ENCODE measurements at places on chromosomes 11 and 22.

DNA sequence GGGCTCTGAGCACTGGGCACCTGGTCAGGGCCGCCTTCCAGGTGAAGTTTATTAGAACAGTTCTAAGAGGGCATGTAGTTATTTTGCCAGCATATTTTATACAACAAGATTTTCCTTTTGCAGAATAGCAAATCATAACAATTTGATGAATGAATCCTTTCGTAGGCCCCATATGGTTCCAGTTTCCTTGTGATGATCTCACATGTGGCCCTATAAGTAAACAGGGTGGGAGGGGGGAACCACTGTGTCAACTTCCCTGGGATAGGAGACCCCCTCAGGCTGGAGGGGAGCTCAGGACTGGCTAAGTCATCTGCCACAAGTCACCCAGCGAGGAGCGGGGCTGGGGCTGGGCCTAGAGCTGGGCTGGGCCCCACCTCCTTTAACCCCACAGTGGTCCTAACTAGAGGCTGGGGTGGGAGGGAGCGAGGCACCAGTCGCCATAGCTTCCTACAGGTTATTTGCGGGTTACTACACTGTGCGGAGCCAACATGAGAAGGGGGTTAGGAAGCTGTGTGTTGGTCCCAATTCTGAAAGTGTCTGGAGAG, 4.2 kb downstream of the FBLN1 start:
- no peak for DNase-seq

DNA sequence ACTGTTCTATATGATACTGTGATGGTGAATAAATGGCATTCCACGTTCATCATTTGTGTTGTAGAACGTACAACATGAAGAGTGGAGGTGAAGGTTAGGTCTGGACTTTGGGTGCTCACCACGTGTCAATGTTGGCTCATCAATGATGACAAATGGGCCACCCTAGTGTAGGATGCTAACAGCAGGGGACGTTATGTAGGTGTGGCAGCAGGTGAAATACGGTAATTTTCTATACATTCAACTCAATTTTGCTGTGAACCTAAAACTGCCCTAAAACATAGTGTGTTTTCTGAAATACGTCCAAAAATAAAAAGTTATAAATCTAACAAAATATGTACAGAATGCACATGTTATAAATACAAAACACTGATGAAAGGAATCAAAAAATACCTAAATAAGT, 6.2 kb downstream of the KRTAP5-6 start:
- DNase-seq: no peak

DNA sequence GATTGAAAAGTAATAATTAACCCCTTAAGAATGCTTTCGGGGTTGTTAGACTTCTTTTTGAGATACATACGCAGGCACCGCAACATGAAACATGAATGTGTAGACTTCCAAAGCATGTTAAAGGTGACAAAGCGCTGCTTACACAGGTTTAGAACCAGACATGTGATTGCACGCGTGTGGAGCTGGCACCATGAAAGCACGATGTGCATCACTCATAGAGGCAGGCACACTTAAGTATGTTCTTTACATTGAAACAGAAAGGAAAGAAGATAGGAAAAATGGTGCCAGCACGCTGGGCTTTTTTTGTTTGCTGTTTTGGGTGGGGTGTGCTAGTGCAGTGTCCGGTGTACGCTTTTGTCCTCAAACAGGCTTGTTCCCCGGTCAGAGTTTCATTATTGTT, 83.6 kb upstream of the PPARA start:
- DNase-seq: no peak

DNA sequence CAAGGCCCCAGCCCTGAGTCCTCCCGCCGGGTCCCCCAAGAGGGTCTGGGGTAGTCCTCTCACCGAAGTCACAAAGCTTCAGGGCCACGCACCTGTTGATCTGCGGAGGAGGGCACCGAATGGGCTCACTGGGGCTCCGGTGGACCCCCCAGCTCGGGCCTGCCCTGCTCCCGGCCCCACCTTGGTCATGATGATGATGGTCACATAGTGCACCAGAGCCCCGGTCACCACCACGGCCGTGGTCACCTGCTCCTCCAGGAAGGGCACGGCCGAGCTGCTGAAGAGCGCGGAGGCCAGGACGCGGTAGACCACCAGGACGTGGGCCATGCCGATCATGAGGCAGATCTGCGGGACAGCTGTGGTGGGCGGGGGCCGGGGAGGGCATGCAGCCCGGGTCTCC, 13.5 kb upstream of the SIGIRR start:
- no peak for DNase-seq

GRCh38 chr11:27649800-27650199, 50.5 kb downstream of the BDNF start:
- no peak for DNase-seq

DNA sequence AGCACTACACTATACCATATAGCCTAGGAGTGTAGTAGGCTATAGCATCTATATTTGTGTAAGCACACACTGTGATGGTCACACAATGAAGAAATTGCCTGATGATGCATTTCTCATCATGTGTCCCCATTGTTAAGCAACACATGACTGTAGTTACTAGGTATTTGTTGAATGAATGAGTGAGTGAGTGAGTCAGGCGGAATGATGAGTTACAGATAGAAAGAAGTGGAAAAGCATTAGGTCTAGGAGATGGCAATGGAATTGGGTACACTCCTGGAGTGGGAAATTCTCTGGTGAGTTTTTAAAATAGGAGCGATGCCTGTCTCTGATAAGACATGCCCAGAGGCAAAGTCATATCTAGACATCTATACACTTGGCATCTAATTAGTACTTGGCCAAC, 160.5 kb upstream of the TBCEL start:
- no peak for DNase-seq

DNA sequence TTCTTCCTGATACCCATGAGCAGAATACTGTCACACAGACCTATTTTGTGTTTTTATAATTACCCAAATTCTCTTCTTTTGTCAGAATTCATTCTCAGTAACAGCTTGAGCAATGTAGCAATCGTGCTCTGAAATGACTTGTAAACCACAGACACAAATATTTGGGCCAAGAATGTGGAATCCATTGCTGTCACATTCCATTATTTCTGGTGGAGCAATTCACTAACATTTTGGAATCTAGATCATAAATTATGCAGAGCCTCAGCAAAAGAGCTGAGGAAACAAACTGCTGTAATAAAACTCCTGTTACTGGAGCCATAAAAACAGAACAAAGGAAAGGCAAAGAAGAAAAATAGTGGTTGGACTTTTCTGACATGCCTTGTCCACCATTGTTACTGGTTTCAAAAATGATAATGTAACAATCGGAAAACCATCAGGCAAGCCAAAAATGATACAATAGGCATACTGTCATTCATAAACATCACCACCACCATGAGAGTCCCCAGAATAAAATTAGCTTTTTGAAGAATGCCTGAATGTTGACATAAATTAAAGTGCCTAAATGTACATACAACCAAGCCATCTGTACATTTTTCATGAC, 223.4 kb upstream of the PITPNB start:
- DNase-seq: no peak

DNA sequence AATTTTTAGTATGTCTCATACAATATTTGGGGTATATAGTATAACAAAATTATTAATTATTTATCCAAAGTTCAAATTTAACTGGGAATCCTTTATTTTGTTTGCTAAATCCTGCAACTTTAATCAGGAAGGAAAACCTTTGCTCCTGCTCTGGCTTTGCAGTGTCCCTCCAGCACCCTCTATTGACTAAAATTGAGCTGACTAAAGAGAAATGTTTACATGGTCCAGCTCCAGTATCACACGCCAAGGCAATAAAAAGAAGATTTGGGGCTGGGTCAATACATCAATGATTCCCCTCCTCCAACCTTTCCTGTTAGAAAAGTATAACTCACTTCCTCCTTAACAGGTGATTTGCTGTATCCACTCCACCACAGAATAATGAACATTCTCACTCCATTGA, 153.0 kb upstream of the LRRC4C start:
- no peak for DNase-seq

- DNase-seq: no peak
Measured at GRCh38 chr11:111366560-111367410, 12.3 kb downstream of the POU2AF1 start.

- DNase-seq: no peak
Measured at GRCh38 chr22:40202225-40202944, 24.7 kb downstream of the TNRC6B start.

DNA sequence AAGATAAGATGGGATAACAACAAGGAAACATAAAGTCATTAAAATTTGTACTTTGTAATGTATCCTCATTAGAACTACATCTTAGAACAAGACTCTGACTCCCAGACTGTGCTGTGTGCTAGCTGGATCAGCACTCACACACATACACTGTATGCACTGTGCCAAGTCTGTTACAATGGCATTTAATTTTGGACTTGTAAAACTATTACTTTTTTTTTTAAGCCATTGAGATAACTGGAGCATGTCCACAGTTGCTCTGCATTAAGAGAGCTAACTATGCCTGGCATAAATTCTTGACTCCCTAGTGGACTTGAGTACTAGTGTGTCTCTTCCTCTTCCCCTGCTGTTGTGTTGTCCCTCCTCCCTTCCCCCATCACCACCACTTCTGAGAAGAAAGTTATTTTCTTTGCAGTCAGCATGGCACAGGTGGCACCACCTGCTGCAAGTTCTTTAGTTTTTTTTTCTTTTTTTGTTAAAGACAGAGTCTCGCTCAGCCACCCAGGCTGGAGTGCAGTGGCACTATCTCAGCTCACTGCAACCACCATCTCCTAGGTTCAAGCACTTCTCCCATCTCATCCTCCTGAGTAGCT, 268.6 kb downstream of the TMEM135 start:
- DNase-seq: no peak

GRCh38 chr11:68255526-68255925, 16.2 kb downstream of the C11orf24 start:
- DNase-seq: no peak

DNA sequence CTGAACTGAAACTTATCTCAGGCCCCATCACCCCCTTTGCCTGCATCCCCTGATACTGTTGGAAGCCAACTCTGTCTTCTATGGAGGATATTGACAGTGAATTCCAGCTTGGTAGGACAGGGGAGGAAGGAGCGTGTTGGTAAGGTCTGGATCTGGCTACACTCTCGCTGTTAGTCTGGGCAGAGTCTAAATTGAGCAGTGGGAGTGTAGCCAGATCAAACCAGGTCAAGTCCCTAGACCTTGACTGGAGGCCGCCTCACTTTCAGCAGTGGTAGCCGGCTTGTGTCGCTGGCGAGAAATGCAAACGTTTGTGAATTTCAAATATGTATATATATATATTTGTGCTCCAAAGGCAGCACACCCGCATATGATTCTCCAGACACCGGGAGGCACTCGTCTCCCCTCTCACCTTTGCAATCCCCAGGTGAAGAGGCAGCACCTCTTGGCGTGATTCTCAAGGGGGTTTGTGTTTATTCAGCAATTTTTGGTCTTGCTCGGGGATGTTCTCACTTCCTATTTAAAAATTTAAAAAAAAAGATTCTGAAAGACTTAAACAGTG, 26.7 kb downstream of the DHCR7 start:
- DNase-seq: no peak

- no peak for DNase-seq
Measured at GRCh38 chr11:126467046-126467370, 111.5 kb downstream of the ST3GAL4 start.

- DNase-seq: no peak
Measured at GRCh38 chr11:62172294-62172693, 17.7 kb upstream of the SCGB1D1 start.

DNA sequence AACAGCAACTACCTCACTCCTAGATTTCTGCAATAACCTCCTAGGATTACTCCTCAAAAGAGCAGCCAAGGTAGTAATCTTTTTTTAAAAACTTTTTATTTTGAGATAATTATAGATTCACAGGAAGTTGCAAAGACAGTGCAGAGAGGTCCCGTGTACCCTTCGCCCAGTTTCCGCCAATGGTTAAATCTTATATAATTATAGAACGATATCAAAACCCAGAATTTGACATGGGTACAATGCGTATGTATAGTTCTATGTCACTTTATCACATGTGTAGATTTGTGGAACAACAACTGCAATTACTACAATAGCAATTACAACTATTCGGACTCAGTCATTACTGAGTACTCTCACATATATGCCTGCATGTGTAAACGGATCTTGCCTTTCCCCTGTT, 94.8 kb upstream of the APOA1 start:
- DNase-seq: no peak

DNA sequence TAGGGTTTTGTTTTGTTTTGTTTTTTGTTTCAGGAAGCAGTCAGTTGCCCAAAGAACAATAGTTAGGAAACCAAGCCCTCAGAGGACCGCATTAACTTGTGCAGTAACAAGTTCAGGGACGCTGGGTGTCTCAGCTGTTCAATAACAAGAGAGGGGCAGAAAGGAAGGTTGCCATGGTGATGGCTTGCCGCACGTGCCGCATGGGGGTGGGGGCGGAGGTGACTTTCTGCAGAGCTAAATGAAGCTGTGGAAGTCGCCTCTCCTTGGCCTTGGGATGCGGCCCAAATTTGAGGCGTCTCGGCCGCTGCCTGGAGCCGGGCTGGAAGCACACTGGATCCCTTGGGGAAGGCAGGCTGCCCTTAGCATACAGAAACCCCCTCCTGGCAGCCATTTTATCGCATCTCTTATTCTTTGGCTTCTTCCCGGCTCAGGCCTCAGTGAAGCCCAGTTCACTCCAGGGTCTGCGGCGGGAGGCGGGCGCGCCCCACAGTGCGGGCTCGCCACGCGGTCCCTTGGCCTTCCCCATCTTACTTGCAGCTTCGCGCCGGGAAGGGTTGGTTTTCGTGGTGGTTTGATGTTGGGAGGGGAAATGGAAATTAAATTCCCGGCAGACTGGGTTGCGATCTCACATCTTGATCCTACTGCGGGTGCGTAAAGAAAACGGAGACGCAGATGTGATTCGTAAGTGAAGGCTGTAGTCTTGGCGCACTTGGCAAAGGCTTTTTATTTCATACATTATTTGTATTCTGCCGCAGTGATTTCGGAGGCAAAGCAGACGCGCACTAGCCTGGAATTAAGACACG, 94.3 kb downstream of the SLC17A6 start:
- no peak for DNase-seq

DNA sequence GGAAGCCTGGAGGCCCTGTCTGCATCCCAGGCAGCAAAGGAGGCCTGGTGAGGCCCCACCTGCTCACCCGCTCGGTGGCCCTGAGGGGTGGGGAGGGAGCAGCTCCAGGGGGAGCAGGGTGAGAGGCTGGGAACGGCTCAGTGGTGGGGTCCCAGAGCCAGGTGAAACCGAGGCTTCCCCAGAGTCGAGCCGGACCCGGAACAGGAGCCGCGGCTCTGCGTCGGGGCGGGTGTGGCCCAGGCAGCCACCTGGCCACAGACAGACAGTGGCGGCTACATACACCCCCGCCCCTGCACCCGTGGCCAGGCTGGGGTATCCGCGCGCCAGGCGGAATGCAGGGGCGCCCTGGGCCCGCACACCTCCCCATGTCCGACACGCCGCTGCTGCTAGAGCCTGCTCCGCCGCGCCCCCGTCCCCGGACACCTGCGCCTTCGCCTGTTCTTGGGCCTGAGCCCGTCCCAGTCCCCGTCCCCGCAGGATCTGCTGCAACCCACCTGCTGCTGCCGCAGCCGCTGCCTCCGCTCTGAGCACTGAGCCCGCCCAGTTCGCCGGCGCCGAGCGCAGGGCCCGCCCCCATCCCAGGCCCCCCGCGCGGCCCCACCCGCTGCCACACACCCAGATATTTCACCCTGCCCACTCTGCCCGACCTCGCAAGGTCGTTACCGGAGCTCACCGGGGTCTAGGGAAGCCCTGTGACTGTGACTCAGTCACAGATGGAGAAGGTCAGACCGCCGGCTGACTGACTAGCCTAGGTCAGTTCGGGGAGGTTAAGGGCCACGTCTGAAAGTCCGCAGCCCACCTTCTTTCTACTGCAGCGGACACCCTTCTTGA, at the start of gene SLC7A4:
Gene SLC7A4 (minus strand): TSS at position 525 of the 831 bp plus-strand sequence. CDS start 749 bp downstream, outside the sequence.
- no peak for DNase-seq

GRCh38 chr22:49203091-49203858, 624.4 kb downstream of the BRD1 start:
- DNase-seq: no peak

- no peak for DNase-seq
Measured at GRCh38 chr11:119713359-119714040, 15.5 kb downstream of the NECTIN1 start.

Data from activated T-cell treated with anti-CD3 and anti-CD28 coated beads for 24 hours (primary cell).